T-cell (primary cell): ENCODE measurements at places on chromosomes 6 and 20.

DNA sequence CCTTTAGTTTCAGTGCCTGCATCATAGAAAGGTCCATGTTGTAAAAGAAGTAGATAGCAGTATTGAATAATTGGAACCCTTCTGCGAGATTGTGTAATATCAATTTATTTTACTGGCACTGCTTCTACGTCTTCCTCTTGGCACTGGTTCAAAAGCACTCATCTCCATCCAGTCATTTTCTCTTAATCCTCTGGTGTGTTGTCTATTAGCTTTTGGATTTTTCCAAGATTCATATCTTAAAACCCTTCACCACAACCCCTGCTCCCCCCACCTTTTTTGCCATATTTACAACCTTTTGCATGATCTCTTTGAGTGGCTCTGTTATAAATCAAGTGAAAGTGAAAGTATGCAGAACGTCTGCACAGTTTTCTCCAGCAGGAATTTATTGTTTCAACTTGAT, 76.6 kb upstream of the HSF2 start:
- no peak for DNase-seq

- no peak for DNase-seq
Observed at GRCh38 chr20:57135875-57136274, 130.6 kb downstream of the BMP7 start.

DNA sequence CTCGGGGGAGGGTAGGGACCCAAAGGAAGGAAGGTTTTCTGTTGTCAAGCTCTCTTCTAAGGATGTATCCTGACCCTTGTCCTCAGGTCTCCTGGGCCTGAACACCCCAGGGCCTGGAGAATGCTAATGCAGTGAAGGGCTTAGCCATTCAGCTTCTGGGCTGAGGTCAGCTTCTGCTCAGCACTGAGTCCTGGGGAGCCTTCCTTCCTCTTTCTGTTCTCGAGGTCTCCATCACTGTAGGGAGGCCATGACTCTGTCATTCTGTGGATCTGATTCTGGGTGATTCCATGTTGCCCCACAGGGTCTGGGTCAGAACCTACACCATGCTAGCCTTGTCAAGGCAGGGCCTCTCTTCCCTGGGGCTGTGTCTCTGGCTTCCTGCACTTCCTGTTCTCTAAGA, 712.7 kb downstream of the DHX35 start:
- DNase-seq: no peak

GRCh38 chr6:134295953-134296553, 21.9 kb downstream of the SGK1 start:
- DNase-seq: no peak
